ENCODE measurements at places on chromosomes 4 and X.

- DNase-seq, result no peak
- no peaks in the 10 kb centered on the region for H3K36me3 ChIP-seq
These were observed 300.9 kb upstream of the FAT4 start for GRCh38 chr4:125013891-125014290.

- DNase-seq, result no peak
- no peaks in the 10 kb centered on the region for H3K27me3 ChIP-seq
- no peaks in the 10 kb centered on the region for H3K4me1 ChIP-seq
- no peak overlapping the region for H3K27ac ChIP-seq
- H3K4me3 ChIP-seq, result no peak overlapping the region
- peaks cover 13% of the 10 kb centered on the region for H3K36me3 ChIP-seq
These were observed 131.6 kb downstream of the PDS5A start for GRCh38 chr4:39846120-39846519.

GRCh38 chr4:45693746-45694145 is 430.1 kb downstream of the GABRG1 start:
- no peaks in the 10 kb centered on the region for H3K36me3 ChIP-seq
- DNase-seq, result no peak
- no peak overlapping the region for H3K27ac ChIP-seq
- H3K4me1 ChIP-seq, result no peaks in the 10 kb centered on the region
- no peaks in the 10 kb centered on the region for H3K27me3 ChIP-seq

DNA sequence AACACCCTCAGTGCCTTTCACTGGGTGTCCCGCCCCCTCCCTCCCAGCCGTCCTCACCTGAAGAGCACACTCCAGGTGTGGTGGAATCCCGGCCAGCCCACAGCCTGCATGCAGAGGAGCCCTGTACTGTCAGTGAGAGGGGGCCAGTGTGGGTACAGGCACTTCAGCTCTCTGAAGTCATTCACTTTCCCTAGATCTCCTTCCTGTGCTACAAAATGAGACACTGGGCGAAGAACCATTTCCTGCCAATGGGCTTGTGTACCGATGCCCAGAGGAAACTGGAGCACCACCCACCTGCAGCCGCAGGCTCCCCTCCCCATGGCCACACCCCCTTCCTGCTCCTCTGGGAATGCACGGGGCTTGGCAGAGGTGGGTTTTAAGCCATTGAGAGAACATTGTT is 73.9 kb upstream of the C4orf50 start:
- peak; percentile 3 for DNase-seq
- H3K4me3 ChIP-seq, result no peak overlapping the region
- H3K27me3 ChIP-seq, result peaks cover 2% of the 10 kb centered on the region
- H3K4me1 ChIP-seq, result peaks cover 23% of the 10 kb centered on the region
- no peak overlapping the region for H3K27ac ChIP-seq
- no peaks in the 10 kb centered on the region for H3K36me3 ChIP-seq

DNA sequence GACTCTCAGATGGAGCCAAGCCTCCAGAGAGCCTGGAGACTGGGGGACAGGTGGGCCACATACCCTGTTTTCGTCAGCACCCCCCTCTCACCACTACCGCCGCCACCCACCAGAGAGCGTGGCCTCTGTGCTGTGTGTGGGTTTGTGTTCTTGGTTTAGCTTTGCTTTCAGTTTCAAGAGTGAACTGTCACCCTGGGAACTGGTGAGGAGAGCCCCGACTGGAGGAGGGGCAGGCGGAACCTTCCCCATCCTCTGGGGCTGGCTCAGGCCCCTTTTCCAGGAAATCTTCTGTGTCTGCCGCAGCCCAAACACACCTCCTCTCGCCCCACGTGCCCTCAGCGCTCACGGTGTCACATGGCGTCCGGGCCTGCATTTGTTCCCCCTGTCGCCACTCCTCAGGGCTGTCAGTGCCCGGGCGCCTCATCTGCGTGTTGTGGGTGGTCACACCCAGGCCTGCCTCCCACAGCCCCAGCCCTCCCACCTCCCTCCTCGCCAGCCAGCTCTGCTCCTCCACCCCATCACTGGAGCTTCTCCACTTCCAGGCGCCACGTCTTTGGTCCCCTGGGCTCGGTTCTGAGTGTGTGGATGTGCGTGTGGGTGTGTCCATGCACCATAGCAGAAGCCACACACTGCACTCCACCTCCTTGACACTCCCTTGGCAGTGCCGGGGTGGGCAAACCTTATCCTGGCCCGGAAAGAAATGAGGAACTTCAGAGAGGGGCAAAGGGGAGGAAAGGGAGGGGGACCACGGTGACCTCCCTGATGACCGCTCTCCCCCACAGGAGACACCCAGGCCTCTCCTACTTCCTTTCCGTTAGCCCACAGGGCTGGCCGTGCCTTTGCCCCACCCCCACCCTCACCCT is 27.8 kb downstream of the ELF4 start:
- peak overlapping the region; percentile 95 for H3K27ac ChIP-seq
- H3K27me3 ChIP-seq, result peaks cover 5% of the 10 kb centered on the region
- peaks cover 9% of the 10 kb centered on the region for H3K36me3 ChIP-seq
- peak; percentile 83 for DNase-seq

- DNase-seq, result no peak
- no peaks in the 10 kb centered on the region for H3K27me3 ChIP-seq
- no peak overlapping the region for H3K27ac ChIP-seq
- H3K36me3 ChIP-seq, result no peaks in the 10 kb centered on the region
- no peak overlapping the region for H3K4me3 ChIP-seq
- no peaks in the 10 kb centered on the region for H3K4me1 ChIP-seq
These were observed 291.7 kb upstream of the EMCN start for GRCh38 chr4:100809506-100809905.
